ENCODE measurements at places on chromosomes 6 and 20.

- peak; percentile 77 for DNase-seq
Measured at GRCh38 chr6:154928325-154928922, 66.7 kb upstream of the TIAM2 start.

GRCh38 chr20:20317195-20317594, 50.7 kb upstream of the INSM1 start:
- no peak for DNase-seq

DNA sequence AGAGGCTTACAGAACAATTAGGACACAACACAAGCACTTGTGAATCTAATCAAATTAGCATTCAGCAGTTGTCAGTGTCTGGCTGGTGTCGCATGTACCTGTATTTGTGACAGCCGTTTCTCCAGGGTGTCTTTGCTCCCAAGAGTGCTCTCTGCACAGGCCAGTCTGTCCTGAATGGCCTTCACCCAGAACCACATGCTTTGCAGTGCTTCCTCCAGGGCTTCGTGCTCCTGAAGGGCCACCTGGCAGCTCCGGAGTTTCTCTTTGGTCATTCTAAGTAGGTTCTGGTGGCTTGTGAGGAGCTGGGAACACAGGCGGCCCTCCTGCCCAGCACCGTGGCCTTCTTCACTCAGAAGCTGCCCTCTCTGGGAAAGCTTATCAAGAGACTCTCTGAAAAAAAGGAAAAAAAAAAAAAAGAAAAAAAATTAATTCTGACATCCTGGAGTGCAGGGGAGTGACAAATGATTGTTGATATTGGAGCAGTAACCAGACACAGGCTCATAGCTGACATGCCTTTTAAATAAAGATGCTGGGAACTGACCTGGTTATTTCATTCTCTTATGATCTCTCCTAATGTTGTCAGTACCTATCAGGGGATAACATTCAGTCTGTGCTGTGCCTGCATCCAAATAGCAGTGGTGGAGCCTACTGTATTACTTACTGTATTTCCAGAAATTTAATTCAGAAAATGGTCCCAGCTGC, 245.8 kb downstream of the SYNE1 start:
- no peak for DNase-seq

- no peak for DNase-seq
Measured at GRCh38 chr6:47633141-47633540, 65.2 kb upstream of the ADGRF4 start.

GRCh38 chr6:16343593-16343992, 105.2 kb downstream of the GMPR start:
- DNase-seq: no peak

DNA sequence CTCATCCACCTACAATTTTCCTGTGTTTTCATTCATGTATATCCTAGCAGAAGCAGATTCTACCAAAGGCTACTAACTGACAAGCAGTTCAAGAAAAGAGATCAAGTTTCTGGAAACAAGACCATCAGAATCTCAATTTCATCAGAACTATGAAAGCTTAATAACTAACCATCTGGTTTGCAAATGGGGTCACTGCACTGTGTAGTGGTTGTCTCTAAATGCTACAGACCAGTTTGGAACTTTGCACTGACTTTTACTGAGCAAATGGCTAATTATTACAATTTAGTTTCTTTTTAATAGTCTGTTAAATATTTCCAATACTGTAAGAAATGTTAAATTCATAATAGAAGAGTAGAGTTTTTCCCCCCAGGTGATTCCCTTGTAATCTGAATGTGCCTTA, 64.5 kb downstream of the REPS1 start:
- DNase-seq: no peak

- DNase-seq: no peak
Measured at GRCh38 chr6:6785163-6785521, 196.6 kb downstream of the LY86 start.

GRCh38 chr6:37860226-37860839, 40.8 kb downstream of the ZFAND3 start:
- DNase-seq: no peak

DNA sequence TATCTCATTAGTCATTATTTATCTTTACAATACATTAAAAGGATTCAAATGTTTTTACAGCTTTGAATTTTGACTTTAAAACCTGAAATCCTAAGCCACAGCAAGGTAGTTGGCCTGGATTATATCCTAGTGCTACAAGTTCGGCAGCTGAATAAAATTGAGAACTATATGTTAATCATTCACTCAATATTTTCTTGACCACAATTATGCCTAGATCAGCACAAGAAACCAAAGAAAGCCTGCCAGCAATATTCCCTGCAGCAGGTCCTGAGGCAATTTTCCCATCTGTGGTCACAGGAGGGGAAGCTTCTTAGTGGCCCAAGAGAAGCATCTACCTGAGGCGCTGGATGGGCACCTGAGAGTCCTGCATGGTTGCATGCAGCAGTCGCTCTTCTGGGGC, 183.5 kb downstream of the GMDS start:
- DNase-seq: no peak

GRCh38 chr6:10205892-10206291, 209.0 kb downstream of the TFAP2A start:
- no peak for DNase-seq

DNA sequence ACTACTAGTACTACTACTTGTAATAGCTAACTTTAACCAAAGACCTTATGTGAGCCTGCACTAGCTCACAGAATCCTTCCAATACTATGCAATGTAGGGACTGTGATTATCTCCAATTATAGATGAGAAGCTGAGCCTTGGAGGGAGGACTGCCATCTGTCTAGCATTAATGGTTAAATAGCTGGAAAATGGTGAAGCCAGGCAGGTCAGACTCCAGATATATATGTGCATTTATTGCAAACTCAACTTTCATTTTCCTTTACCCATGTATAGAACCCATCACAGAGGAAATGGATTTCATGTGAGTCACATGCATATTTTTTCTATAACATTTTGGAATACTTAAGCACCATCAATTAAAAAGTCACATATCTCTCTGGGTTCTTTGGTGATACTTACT, 229.9 kb downstream of the BCAS1 start:
- no peak for DNase-seq

GRCh38 chr6:161557333-161558107, 283.7 kb upstream of the AGPAT4 start:
- DNase-seq: no peak

DNA sequence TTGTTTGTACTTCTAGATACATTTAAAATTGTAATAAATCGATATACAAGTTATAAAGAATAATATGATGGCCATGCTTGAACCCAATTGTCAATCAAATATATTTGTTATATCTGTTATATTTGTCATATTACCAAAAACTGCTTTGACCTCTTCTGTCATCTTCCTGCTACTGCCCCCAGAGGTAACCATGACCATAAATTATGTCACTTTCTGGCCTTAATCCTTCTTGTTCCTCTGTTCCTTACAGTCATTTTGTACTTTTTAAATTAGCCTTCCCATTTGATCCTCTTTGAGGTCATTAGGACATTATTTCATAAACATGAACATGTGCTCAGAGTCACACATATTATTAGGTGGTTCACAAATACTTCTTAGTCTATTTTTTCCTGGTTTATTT, 124.7 kb downstream of the HFE start:
- DNase-seq: no peak

GRCh38 chr20:40741507-40742106, 52.6 kb upstream of the MAFB start:
- peak; percentile 58 for DNase-seq

DNA sequence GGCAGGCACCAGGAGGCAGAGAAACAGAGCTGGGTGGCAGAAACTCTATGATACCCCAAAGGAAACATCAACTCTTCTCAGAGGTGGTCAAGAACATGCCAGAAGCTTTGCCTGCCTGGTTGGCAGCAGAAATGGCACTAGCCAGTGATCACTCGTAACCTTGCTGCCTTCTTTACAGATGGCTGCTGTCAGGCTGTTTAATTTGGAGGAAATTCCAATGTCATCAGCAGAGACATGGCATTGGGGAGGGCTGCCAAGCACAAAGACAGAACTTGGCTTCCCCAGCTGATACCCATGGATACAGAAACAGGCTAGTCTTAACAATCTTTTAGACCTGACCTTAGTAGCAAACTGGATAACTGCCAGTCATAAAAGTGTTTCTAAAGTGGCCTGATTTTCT, 153.6 kb downstream of the GMPR start:
- DNase-seq: no peak

DNA sequence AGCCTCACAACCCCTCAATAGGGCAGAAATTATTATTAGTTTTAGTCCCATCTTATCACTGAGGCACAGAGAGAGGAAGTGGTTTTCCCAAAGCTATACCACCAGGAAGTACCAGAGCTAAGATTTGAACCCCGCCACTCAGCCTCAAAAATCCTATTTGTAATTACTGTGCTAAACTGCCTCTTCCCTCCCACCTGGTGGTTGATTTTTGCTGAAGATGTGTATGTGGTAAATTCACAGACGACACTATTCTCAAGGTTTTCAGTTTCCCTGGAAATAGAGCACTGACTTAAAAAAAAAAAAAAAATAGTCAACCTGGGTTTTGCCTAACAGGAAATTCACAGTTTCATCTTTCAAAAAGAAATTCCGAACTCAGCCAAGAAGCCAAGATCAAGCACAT, 57.9 kb downstream of the TSHZ2 start:
- DNase-seq: no peak

- no peak for DNase-seq
Measured at GRCh38 chr6:124396361-124396760, 565.9 kb upstream of the RNF217 start.

DNA sequence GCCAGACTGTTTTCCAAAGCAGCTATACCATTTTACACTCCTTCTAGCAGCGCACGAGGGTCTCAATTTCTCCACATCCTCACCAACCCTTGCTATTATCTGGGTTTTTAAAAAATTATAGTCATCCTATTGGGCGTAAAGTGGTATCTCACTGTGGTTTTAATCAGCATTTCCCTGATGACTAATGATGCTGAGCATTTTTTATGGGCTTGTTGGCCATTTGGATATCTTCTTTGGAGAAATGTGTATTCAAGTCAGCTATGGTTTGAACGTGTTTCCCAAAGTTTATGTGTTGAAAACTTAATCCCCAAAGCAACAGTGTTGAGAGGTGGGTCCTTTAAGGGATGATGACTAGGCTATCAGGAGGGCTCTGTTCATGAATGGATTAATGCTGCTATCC, 6.7 kb downstream of the MCUR1 start:
- no peak for DNase-seq

Measured in activated CD4-positive, alpha-beta memory T cell treated with anti-CD3 and anti-CD28 coated beads for 36 hours (primary cell).